ENCODE measurements at places on chromosomes 16 and 17. TPM values are rescaled to one million over a fixed set of nuclear protein-coding genes. Genes with fewer than 3 reads are reported as not detected.

DNA sequence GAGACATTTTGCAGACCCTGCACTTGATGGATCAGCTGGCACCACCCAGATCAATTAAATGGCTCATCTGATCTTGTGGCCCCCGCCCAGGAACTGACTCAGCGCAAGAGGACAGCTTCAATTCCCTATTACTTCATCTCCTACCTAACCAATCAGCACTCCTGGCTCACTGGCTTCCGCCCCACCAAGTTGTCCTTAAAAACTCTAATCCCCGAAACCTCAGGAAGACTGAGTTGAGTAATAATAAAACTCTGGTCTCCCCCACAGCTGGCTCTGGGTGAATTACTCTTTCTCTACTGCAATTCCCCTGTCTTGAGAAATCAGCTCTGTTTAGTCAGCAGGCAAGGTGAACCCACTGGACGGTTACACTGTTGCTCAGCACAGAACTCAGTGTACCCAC lies 23.6 kb downstream of the SPPL2C start:
- peaks cover 70% of the 10 kb centered on the region for H3K27me3 ChIP-seq
- H3K27ac ChIP-seq = no peak overlapping the region
- H3K4me3 ChIP-seq = no peak overlapping the region
- H3K4me1 ChIP-seq = no peaks in the 10 kb centered on the region
- no peaks in the 10 kb centered on the region for H3K36me3 ChIP-seq
- no peak for DNase-seq

- H3K27ac ChIP-seq = no peak overlapping the region
- H3K27me3 ChIP-seq = no peaks in the 10 kb centered on the region
- H3K36me3 ChIP-seq = no peaks in the 10 kb centered on the region
- H3K4me3 ChIP-seq = no peak overlapping the region
Observed at GRCh38 chr16:49096176-49096945, 185.3 kb downstream of the CBLN1 start.

The IGFALS gene
- 2.4 TPM for total RNA-seq

DNA sequence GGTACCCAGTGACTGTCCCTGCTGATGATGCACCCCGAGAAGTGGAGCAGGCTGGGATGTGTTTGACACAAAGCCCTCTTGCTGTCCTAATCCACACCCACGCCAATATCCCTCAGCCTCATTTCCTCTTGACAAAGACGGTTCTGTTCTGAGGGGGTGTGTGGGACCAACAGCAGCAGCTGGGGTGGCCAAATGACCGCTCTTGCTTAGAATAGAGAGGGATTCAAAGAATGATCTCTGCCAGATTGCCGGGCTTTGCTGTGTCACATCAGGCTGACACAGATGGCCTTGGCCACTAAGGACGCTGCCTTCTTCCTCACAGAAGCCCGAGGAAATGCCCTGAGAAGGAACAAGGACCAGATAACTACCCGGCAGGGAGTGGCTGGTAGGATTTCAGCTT lies 250.7 kb downstream of the NTN1 start:
- no peak for DNase-seq
- no peak overlapping the region for H3K27ac ChIP-seq
- H3K4me3 ChIP-seq = no peak overlapping the region
- no peaks in the 10 kb centered on the region for H3K4me1 ChIP-seq

The TLE7 gene
- not detected for total RNA-seq

DNA sequence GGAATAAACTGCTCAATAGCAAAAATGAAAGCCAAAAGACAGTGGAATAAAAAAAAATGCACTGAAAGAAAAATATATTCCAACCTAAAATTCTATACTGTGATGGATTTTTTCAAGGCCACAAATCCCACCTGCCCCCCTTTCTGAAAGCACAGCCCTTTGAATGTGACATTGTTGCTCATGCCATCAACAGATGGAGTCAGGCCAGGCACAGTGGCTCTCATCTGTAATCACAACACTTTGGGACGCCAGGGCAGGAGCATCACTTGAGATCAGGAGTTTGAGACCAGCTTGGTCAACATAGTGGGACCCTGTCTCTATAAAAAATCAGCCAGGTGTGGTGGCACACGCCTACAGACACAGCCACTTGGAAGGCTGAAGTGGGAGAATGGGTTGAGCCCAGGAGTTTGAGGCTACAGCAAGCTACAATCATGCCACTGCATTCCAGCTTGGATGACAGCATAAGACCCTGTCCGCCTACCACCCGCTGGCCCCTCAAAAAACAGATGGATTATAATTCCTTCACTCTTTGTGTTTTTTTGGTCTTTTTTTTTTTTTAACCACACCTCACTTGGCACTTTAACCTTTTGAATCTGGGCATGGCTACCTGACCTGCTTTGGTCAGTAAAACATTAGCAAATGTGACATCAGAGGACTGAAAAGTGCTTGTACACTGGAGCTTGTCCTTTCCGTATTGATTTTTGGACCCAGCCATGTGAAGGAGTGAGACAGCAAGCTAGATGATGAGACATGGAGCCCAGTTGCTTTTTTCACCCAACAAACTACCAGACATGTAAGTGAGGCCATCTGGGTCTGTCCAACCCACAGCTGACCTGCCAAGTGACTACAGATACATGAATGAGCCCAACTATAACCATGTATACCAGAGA lies 36.3 kb downstream of the GLG1 start:
- H3K4me1 ChIP-seq = peaks cover 63% of the 10 kb centered on the region
- H3K36me3 ChIP-seq = peaks cover 3% of the 10 kb centered on the region
- no peak overlapping the region for H3K4me3 ChIP-seq
- H3K27me3 ChIP-seq = no peaks in the 10 kb centered on the region

The MT1G gene
- 511 TPM for total RNA-seq

The ACSM5 gene
- total RNA-seq = 11.1 TPM

DNA sequence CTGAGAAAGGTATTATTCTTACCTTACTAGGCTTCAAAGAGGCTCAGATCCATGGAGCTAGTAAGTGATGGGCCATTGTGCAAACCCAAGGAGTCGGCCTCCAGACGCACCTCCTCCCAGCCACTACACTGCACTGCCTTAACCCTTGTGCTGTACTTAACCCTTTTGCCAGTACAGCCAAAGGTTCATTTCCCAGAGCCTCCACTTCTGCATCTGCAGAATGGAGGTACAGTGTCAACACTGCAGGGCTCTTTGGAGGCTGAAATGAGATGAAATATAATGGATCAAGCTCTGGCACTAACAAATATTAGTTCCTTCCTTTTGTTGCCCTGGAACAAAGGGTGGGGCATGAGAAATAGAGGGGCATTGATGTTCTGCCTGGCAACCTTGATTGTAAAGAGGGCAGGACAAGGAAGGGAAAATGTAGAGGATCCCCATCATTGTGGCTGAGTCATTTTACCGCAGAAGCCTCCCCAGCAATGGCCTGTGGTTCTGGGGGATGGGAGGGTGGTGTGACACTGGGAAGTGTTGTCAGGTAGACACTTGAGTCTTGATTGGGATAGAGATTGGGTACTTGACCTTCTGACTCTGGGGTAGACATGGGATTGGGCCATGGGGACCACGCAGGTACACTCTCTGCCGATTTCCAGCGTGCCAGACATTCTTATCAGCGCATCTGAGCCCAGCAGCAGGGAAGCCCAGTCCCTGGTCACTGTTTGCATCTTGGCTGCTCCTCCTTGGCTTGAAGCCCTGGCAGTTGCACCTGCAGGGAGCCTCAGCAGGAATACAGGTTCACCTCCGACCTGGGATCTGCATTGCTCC lies 84.0 kb downstream of the MSI2 start:
- peaks cover 11% of the 10 kb centered on the region for H3K36me3 ChIP-seq
- no peak for DNase-seq
- H3K4me1 ChIP-seq = peaks cover 42% of the 10 kb centered on the region
- H3K27ac ChIP-seq = no peak overlapping the region
- no peak overlapping the region for H3K4me3 ChIP-seq
- H3K27me3 ChIP-seq = no peaks in the 10 kb centered on the region

The CCL8 gene
- total RNA-seq = not detected

The TBC1D26 gene
- total RNA-seq = not detected

DNA sequence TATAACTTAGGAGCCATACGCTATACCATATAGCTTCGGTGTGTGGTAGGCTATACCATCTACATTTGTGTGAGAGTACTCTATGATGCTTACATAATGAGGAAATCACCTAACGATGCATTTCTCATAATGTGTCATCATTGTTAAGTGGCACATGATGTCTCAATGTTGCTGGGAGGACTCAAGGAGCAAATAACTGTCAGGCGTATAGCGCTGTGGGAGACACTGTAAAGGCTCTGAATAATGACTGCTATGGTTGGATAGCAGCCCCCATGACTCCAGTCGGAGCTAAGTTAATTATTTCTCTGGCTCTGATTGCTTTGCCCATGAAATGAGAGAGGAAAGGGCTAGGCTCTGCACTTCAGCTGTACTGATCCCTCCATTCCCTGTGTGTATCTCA lies 197.2 kb downstream of the RGS9 start:
- DNase-seq = no peak
- H3K4me3 ChIP-seq = no peak overlapping the region
- H3K27me3 ChIP-seq = peaks cover 6% of the 10 kb centered on the region
- H3K4me1 ChIP-seq = no peaks in the 10 kb centered on the region
- no peaks in the 10 kb centered on the region for H3K36me3 ChIP-seq
- no peak overlapping the region for H3K27ac ChIP-seq

DNA sequence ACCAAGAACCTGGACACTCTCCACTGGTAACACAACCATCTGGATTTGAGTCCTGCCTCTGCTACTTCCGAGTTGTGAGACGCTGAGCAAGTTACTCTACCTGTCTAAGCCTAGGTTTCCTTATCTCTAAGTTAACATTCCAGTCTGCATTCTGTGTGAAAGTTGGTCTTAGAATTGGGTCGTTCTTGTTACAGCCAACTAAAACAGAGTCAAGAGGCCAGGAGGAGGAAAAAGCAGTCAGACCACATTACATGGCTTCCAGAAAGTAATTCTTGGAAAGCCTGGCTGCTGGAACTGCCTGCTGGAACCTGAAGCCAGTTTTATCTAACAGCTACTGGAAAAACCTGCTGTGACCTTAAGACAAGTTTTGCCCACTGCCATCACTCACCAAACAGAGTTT lies 38.4 kb upstream of the XYLT1 start:
- H3K4me1 ChIP-seq = no peaks in the 10 kb centered on the region
- H3K36me3 ChIP-seq = no peaks in the 10 kb centered on the region
- H3K27ac ChIP-seq = no peak overlapping the region
- no peak overlapping the region for H3K4me3 ChIP-seq
- no peak for DNase-seq

GRCh38 chr17:63523253-63523855 lies at the start of gene KCNH6:
TSS of gene KCNH6 (plus strand) at chr17:63523358. CDS start at chr17:63523414, 56 bp downstream.
- peaks cover 49% of the 10 kb centered on the region for H3K4me1 ChIP-seq
- H3K27me3 ChIP-seq = peaks cover 5% of the 10 kb centered on the region
- DNase-seq = no peak
- no peaks in the 10 kb centered on the region for H3K36me3 ChIP-seq

The MED1 gene
- total RNA-seq = 37.5 TPM

DNA sequence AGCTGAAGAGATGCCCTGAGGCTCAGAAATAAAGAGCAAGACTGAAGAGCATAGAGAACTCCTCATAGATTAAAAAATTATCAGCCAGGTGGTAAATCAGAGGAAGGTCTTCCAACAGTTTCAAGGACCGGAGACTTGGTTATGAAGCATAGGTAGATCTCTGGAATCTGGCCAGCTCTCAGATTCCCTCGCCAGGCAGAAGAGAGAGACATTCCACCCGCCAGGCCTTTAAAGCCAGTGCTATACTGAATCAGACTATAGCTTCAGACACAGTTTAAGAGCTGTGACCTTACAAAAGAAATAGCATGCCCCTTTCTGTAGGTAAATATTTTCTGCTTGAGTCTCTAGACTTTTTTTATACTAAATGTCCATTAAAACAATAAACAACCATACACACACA lies 70.3 kb downstream of the NFATC3 start:
- no peak overlapping the region for H3K4me3 ChIP-seq
- no peaks in the 10 kb centered on the region for H3K4me1 ChIP-seq
- no peak overlapping the region for H3K27ac ChIP-seq
- peaks cover 62% of the 10 kb centered on the region for H3K36me3 ChIP-seq

- no peak overlapping the region for H3K4me3 ChIP-seq
- no peaks in the 10 kb centered on the region for H3K27me3 ChIP-seq
- H3K27ac ChIP-seq = no peak overlapping the region
- H3K36me3 ChIP-seq = peaks cover 31% of the 10 kb centered on the region
Observed at GRCh38 chr17:78394209-78394608, 15.8 kb downstream of the PGS1 start.

GRCh38 chr16:57956924-57957672 lies 13.8 kb downstream of the CNGB1 start:
- peaks cover 61% of the 10 kb centered on the region for H3K27me3 ChIP-seq
- H3K4me1 ChIP-seq = peaks cover 30% of the 10 kb centered on the region
- H3K27ac ChIP-seq = no peak overlapping the region
- no peak overlapping the region for H3K4me3 ChIP-seq
- DNase-seq = no peak

The SRL gene
- not detected for total RNA-seq
